IPS DF 19.7 (cell line): ENCODE measurements at places on chromosomes 4 and X.

DNA sequence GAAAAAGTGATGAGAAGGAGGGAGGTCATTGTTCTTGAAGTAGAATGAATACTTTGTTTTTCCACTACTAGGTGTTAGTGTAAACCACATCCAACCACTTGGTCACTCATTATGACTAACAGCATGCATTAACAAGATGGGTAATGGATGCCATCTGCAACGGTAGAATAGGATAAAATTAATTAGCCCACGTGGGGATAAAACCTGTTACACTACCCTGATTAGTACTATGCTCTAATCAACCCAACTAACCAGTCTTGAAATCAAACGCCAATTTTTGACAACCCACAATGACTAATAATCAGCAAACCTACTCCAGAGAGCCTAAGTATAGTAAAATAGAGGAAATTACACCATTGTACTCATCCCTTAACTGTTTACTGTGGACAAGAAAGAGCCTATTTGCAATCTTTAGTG, 93.4 kb upstream of the MCF2 start:
- no peak for DNase-seq

DNA sequence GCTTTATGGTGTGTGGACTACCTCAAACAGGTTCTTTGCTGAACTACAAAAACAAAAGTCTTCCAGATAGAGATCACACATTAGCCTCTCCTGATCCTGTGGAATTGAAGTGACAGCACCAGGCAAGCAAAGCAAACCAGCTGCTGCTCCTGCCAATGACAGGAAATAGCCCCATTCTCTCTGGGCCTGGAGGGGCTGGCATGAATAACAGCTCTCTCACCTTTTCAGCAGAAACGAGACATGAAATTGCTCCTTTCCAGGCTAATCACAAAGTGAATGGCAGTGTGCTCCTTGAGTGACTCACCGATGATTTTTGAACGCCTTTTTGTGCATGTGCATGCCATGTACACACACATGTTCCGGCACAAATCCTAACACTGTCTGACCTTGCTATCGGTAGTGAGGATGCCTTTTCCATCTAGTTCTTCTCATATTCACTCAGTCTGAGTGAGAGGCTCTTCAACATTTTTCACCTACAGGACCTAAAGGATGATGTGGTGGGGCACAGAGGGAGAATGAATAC, 24.4 kb downstream of the MFAP3L start:
- DNase-seq = no peak

DNA sequence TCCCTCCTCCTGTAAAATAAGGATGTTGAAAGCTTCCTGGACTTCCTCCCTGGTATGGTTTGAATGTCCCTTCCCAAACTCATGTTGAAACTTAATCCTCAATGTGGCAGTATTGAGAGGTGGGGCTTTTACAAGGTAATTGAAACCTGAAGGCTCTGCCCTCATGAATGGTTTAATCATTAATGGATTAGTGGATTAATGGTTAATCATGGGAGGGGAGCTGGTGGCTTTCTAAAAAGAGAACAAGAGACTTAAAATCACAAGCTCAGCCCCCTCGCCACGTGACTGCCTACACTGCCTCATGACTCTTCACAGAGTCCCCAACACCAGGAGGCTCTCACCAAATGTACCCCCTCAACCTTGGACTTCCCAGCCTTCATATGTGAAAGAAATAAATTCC, 124.6 kb upstream of the ANXA3 start:
- no peak for DNase-seq

- DNase-seq = no peak
These were observed 150.1 kb upstream of the NEIL3 start for GRCh38 chr4:177159600-177159999.

DNA sequence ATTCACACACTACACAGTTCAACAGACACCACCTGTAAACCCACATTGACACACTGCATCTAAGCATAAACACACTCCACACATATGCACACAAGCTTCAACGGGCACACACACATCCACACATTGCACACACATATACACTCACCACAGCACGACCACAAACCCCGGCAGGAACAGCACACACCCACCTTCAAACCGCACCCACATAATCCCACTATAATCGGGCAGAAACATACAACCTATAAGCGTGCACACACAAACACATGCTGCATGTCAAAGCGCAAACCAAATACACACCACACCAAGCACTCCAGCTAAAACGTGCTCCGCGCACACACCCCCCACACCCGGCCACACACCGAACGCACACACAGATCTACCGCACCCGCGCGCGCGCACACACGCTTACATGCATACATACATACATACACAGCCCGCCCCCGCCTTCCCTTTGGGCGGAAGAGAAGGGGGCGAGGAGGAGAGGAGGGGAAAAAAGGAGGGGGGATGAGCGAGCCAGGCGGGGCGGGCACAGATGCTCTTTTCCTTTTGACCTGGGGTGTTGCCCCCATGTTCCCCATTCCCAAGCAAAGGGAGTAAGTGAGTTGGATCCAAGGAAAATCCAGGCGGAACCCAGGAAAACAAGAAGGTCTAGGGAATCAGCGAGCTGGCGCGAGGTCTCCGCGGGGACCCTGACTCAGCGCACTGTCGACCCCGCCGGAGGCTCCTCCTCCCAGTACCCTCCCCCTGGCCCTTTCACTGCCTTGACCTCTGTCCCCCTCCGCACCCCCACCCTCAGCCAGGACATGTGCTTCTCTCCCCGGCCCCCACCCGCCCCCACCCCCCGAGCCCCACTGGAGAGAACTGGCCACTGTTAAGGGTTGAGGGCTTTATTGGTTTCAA, 9.9 kb downstream of the ARHGAP36 start:
- no peak for DNase-seq
